ENCODE measurements at places on chromosomes 12 and 14. TPM values are rescaled to one million over a fixed set of nuclear protein-coding genes. Genes with fewer than 3 reads are reported as not detected.

DNA sequence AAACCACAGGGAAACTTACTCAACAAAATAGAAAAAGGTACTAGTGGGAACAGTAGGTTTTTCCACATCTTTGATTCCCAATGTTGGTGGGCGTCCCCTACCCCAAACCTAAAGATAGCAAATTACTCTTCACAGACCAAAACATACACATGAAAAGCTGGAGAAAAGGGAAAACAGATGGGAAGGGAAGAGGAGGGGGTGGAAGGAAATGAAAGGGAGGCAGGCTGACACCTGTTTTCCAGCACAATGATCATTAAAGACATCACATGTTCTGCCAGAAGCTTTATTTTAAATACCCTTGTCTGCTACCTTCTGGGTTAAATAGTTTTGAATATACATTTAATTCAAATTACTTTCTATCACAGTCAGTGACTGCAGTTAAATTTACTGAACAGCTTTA lies 1617.9 kb upstream of the SEL1L start:
- DNase-seq = no peak

GRCh38 chr14:83289390-83289789 lies 1755.7 kb upstream of the SEL1L start:
- DNase-seq = no peak

- DNase-seq = no peak
Observed at GRCh38 chr12:67456431-67456901, 187.3 kb downstream of the CAND1 start.

- no peak for DNase-seq
Observed at GRCh38 chr12:93804392-93805179, 127.4 kb downstream of the CRADD start.

DNA sequence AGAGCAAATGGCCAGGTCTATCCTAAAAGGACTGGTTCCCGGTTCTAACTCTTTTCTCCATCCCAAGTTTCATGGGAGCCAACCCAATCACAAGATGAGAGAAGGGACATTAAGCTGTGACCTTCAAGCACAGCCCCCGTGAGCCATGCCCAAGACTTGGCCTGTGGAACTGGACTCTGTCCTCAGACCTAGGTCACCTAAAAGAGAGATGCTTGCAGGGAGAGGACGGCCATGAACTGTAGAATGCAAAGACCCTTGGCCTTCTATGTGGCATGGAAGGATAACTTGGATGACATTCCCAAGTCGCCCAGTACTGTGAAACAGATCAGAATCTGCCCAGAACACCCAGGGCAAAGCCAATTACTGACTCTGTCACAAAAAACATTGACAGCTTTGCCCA lies 263.5 kb downstream of the DPF3 start:
- DNase-seq = no peak

DNA sequence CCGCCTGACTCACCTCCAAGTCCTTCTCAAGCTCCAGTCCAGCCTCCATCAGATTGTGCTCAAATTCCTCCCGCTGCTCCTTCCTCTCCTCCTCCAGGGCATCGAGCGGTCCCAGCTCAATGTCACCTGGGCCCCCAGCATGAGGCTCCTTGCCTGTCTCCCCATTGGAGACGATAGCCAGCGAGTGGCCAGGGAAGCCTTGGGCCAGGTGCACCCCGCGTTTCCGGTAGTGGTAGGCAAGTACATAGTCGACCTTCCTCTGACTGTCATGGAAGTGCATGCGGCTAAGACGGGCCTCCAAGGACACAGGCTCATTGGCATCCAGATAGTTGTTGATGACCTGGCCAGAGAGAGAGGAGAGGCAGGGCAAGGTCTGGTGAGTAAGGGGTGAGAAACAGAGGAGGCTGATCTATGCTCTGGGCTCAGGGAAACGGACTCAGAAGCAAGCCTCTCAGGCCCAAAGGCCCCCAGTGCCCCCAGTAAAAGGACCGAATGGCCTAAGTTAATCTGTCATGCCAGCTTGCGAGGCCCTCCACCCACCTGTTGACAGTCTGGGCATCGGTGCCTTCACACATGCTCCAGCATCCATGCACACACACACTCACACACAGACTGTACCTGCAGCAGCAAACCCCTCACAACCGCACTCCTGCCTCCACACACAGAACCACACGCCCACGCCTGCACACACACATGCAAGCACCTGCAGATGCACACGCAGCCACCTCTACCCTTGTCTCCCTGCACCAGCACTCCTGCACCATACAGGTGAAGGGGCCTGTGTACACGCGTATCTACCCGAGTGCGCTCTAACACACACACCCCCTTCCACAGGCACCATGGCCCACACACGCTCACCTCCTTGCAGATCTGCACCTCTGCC lies 23.8 kb downstream of the ANO2 start:
- no peak for DNase-seq

The JAG2 gene
- polyA plus RNA-seq = 11.4 TPM
